ENCODE measurements at places on chromosomes 6 and 20.

DNA sequence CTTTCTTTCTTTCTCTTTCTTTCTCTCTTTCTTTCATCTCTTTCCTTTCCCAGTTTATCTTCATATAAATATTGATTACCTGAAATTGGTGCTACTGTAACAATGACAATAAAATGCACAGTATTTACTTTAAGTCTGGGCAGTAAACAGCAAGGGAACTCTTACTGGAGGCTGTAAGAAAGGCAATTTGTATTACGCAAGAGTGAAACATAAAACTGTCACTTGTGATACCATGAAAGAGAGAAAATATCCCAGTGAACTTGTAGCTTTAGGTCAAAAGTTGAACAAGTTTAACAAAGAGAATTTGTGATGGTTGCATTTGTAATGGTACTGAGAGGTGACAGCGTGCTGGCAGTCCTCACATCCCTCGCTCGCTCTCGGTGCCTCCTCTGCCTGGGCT lies 80.0 kb downstream of the EYS start:
- no peak for DNase-seq

DNA sequence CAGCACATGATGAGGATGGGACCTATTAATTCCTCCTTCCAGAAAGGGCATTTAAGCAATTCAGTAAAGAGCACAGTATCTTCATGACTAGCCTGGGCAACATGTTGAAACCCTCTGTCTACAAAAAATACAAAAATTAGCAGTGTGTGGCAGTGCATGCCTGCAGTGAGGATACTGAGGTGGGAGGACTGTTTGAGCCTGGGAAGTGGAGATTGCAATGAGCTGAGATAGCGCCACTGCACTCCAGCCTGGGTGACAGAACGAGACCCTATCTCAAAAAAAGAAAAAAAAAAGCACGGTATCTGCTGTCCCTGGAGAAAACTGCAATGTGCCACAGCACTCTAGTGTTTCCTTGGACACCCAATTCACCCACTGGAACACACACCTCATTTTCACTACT lies 18.4 kb downstream of the SAMD3 start:
- DNase-seq: no peak

DNA sequence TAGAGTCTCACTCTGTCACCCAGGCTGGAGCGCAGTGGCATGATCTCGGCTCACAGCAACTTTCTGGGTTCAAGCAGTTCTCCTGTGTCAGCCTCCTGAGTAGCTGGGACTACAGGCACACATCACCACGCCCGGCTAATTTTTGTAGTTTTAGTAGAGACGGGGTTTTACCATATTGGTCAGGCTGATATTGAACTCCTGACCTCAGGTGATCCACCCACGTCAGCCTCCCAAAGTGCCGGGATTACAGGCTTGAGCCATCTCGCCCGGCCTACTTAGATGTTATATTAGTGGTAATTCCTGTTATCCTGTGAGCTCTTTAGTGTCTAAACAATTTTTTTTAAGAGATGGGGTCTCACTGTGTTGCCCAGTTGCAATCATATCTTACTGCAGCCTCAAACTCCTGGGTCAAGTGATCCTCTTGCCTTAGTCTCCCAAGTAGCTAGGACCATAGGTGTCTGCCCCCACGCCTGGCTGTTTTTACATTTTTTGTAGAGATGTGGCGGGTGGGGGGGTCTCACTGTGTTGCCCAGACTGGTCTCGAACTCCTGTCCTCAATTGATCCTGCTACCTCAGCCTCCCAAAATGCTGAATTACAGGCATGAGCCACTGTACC lies 3.9 kb upstream of the C4A start:
- DNase-seq: no peak

DNA sequence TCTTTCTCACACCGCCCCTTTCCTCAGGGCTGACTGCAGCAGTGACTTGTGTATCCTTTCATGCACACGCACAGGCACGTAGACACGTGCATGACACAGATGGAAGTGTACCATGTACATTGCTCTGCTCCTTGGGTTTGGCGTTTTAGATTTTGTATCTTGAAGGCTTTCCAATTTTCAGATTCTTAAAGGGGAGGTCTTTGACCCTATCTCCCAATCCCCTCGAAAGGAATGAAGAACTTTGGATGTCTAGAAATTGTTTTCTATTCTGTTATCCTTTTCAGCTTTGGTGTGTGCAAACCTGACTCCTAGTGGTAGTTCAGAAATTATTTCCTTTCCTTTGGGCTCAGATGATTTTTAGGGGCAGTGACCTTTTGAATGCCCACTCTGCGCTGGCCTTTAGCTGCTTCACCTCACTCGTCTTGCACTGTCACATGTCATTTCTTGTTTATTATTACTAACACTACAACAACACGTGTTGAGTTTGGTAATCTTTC lies 63.0 kb downstream of the HIVEP1 start:
- DNase-seq: no peak

GRCh38 chr6:139742671-139743070 lies 368.2 kb upstream of the CITED2 start:
- no peak for DNase-seq

DNA sequence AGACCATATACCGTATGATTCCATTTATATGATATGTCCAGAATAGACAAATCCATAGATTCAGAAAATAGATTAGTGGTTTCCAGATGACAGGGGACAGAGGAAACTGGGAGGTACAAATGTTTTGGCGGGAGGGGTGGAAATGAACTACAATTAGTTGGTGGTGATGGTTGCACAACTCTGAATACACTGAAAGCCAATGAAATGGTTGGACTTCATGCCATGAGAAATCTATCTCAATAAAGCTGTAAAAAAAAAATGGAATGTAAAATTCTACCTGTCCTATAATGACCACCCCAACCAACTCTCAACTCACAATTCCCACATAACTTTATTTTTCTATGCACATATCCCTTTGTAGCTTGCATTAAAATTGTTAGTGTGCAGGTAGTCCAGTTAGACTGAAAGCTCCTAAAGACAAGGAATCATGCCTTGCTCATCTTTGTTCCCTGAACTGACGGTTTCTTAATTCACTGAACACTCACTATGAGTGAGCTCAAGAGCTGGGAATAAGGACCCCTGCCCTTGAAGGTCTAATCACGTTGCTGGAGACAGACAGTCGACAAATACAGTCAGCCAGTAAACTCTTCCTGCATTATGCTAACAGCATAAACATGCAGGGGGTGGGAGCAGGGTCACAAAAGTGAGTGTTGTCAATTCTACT lies 1.4 kb downstream of the DCDC2 start:
- DNase-seq: no peak

DNA sequence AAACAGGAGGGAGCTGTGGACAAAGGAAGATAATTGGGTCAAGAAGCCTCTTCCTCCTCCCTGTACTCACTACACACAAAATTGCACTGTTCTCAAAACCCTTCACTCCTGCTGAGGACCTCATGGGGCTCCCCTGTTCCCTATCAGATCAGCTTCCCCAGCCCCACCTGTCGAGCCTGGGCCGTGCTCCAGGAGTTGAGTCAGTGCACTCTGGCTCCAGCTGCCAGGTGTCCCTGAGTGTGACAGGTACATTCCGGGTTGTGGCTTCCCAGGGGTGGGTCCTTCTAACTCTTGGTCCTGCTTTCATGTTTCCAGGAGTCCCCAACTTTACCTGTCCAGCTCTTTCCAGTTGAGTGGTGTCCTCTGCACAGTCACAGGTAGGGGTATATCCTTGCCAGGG lies 8.4 kb downstream of the RAB5IF start:
- DNase-seq: no peak

- DNase-seq: no peak
These were observed 388.2 kb upstream of the SYNCRIP start for GRCh38 chr6:86030875-86031274.

- no peak for DNase-seq
These were observed 106.9 kb upstream of the SGK1 start for GRCh38 chr6:134424798-134425170.

DNA sequence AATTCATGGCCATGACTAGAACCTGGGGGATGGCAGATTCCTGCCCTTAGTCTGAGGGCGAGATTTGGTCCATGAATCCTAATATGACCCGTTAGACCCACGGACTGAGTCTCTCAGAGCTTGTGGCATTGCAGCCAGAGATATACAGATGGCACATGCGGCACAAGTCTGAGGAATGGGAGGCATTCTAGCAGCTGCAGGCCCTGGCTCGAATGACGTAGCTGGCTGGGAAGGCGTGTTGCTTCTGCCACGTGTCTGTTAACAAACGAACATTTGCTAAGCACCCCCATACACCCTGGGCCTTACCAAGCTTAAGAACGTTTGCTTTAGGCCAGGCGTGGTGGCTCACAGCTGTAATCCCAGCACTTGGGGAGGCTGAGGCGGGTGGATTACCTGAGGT lies 68.0 kb downstream of the CD164 start:
- no peak for DNase-seq

DNA sequence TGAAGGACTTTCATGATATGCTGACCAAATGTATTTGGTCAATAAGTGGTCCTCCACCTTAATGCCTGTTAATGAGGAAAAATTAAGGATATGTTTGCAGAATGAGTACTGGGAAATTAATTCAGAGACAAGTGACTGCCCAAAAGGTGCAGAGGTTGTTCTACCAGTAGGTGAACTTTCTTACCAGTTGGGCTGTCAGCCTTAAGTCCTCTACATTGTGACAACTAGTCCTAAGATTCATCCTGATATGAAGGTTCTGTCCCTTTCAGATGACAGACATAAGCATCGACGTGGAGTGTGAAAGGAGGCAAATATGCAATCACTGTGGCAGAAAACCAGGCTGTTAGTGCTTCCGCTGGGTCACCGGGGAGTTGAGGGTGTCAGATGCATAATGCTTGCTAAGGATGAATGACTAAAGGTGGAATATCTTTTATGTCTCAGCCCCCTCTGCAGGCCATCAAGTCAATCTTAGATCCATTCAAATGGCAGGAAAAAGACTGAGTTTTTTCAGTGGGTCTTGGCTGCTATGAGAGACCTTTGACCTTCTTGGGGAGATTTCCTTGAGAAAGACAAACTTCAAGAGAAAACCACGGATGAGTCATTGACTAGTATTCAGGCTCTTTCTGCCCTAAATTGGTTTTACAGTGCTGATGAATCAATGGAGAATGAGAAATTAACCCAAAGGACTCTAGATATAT lies 226.0 kb downstream of the TPBG start:
- no peak for DNase-seq

DNA sequence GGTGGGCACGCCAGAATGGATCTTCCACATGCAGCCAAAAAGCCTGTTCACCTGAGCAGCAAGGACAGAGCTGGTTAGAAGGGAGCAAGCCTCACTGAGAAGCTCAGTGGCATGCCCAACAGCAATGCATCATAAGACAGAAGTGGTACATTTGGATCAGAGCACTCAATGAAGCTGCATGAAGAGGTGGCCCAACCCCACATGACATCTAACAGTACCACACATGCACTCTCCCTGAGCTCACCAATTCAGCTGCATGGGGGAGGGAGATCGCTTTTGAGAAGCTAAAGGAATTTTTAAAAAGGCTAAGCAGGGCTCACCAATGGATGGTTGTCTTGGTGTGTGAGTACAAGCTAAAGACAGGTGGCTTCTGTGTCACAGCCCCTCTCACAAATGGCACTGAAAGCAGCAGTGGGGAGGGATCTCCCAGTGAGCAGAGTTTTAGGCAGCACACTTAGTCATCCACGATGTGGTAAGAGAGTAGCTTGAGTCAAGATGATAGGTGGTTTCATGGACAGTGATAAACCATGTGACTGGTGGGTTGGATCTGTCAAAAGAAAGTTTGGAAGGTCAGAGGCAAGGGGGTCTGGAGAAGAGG lies 166.6 kb upstream of the TAB2 start:
- DNase-seq: no peak

GRCh38 chr6:138194287-138194686 lies 24.0 kb downstream of the PBOV1 start:
- no peak for DNase-seq

GRCh38 chr6:31737991-31738979 lies 1.5 kb upstream of the MSH5 start:
- DNase-seq: no peak

DNA sequence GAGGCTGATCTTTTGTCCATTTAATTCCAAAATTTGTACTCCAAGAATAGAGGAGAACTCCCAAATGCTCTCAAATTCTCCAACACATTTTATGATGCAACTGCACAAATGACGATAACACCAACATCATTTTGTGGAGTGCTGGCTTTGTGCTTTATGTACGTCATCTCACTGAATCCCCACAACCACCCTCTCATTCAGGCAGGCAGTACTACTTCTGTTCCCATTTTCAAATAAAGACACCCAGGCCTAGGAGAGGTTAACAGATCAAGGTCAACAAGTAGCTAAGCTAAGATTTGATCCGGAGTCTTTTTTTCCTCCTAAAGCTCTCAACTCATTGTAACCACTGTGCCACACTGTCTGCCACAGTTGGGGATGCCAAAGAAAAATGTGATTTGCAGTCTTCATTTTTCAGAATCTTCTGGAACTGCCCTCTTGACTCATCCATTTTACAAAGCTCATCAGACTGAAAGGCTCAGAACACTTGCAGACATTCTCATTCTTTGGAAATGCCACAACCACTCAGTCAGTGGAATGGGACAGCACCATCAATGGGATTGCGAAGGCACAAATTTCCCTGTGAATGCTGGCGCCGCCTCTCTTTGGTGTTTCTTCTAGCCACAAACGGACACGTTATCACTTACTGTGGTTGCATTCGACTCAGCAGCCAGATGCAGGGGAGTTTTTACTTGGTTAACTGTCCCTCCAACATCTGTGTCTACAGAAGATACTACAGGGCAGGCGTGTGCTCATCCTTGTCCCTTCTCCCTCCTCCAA lies 184.4 kb downstream of the GJA10 start:
- DNase-seq: no peak

GRCh38 chr6:145036848-145037567 lies 698.3 kb downstream of the EPM2A start:
- DNase-seq: no peak

GRCh38 chr20:61411743-61412142 lies 159.7 kb downstream of the CDH4 start:
- DNase-seq: no peak

DNA sequence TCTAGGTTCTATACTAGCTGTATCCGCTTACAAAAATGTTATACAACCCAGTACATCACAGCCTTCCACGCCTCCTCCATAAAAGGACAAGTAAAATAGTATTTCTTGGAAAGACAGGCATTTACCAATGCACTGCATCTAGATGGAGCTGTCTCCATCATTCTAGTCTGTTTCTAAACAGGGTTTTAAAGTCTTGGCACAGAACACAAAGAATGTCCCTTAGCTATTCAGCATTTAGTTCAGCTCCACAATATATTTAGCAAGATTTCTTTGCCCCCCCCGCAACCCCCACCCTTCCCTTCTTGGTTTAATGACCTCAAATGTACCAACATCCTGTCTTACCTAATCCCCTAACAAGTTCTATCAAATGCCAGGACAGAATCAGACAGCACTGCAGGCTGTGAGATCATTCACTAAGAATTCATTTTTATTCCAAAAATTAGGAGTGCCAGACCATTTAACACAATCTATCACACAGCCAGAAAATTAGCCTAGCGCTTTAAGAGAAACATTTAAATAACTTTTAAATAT lies 198.6 kb downstream of the BACH2 start:
- DNase-seq: no peak

DNA sequence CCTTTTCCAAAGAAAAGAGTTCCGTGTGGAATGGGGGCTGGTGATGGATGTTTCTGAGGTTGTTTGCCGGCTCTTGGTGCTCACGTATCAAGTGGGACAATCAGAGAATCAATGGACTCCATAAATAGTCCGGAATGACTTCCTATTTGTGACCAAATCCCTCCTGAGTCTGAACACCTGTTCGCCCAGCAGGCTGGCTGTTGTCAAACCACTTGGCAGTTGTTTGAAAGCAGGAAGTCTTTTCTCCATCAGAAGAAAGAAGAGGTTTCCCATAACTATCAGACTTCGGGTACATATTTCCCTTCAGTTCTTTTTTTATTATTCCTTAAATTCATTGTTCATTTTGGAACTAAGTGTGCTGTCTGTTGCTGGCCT lies 154.7 kb upstream of the RIN2 start:
- DNase-seq: no peak

GRCh38 chr20:42360621-42361020 lies 742.4 kb upstream of the CHD6 start:
- DNase-seq: no peak
